Right atrium auricular region (tissue), 2 donors: ENCODE measurements at places on chromosomes 16 and 17. TPM values are rescaled to one million over a fixed set of nuclear protein-coding genes. Genes with fewer than 3 reads are reported as not detected.

GRCh38 chr17:42704490-42704836, 22.1 kb downstream of the CNTNAP1 start:
- peaks cover 93% of the 10 kb centered on the region for H3K36me3 ChIP-seq
- no peak for DNase-seq
- H3K4me1 ChIP-seq = peaks cover 2% of the 10 kb centered on the region
- H3K27ac ChIP-seq = no peak overlapping the region
- no peaks in the 10 kb centered on the region for H3K27me3 ChIP-seq

DNA sequence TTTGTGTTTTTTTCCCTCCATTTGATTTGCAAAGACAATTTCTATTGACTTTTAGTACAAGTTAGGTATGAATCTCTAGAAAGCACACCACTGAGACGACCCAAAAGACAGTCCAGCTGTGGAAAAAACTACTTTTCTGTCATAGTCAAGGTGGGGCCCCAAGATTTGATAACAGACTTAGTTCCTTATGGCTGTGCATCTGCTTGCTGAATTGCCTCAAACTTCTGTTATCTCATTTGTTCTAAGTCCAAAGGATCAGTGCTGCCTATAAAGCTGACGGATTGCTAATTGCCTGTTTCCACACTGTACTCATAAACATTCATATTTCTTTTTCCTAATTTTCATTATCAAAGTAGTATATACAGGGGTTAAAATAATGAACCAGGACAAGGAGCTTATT, 180.8 kb downstream of the SPECC1 start:
- H3K4me1 ChIP-seq = peaks cover 7% of the 10 kb centered on the region
- H3K4me3 ChIP-seq = no peak overlapping the region
- H3K36me3 ChIP-seq = no peaks in the 10 kb centered on the region
- no peak overlapping the region for H3K27ac ChIP-seq

DNA sequence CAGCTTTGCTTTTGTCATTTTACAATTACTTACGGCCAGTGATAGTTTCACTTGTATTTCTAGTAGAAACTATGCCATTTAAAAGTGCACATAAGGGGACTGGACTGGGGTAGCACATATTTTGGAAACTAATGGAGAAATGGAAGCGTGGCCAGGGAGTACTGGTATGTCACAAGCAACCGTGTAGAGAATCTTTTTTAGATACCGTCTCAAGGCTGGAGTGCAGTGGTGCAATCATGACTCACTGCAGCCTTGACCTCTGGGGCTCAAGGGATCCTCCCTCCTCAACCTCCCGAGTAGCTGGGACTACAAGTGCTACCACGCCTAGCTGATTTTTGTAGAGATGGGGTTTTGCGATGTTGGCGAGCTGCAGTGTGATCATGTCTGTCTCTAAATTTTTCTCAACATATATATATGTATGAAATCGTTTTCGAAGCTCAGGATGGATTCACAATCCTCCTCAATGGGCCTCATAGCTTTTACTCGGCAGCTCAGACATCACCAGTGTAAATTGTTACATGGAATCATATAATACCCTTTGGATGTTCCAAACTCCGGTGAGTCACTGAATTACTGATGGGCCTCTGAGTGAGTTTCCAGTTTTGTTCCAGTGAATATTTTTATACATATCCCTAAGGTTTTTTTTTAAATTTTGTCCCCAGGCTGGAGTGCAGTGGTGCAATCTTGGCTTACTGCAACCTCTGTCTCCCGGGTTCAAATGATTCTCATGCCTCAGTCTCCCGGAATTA, 51.7 kb downstream of the ZNF778 start:
- no peak overlapping the region for H3K27ac ChIP-seq
- H3K4me1 ChIP-seq = no peaks in the 10 kb centered on the region
- H3K27me3 ChIP-seq = no peaks in the 10 kb centered on the region

DNA sequence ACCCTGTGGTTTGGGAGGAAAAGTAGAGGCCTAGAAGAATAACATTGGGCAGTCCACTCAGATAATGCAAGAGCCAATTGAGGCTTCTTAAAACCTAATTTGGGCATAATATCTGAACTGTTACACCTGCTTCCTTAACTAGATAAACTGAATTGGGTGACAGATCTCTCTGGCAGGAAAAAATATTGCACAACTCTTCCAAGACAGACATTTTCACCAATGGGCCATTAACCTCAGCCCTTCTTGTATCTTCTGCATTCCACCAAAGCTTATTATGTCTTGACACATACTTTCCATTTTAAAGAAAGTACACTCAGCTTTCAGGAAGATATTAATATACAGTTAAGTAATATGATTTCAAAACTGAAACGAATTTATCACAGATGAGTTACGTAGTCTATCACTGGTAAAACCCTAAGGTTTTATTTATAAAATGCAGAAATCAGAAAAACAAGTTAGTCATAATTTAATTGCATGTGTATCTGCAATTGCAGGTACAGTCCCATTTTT, 79.9 kb upstream of the MON1B start:
- no peak overlapping the region for H3K4me3 ChIP-seq
- no peaks in the 10 kb centered on the region for H3K36me3 ChIP-seq
- H3K4me1 ChIP-seq = peaks cover 6% of the 10 kb centered on the region
- no peak for DNase-seq

GRCh38 chr16:31347445-31347844, 7.5 kb upstream of the ITGAX start:
- H3K4me3 ChIP-seq = no peak overlapping the region
- no peak overlapping the region for H3K27ac ChIP-seq
- no peaks in the 10 kb centered on the region for H3K4me1 ChIP-seq
- no peaks in the 10 kb centered on the region for H3K27me3 ChIP-seq
- no peaks in the 10 kb centered on the region for H3K36me3 ChIP-seq

Gene IFT20
- 19.6 TPM for total RNA-seq
